ENCODE measurements at places on chromosomes 16 and 17. TPM values are rescaled to one million over a fixed set of nuclear protein-coding genes. Genes with fewer than 3 reads are reported as not detected.

Gene YBX2
- 20.1 TPM for polyA plus RNA-seq

Gene UBE2Z
- polyA plus RNA-seq: 56.5 TPM

Gene AOC3
- polyA plus RNA-seq: 5.4 TPM

Gene NARF
- polyA plus RNA-seq: 65.8 TPM

Gene CHCT1
- not detected for polyA plus RNA-seq

Gene MAP2K6
- polyA plus RNA-seq: 22.7 TPM

Gene KRTAP17-1
- polyA plus RNA-seq: not detected

Gene IRF8
- 19.2 TPM for polyA plus RNA-seq

Gene ELMO3
- polyA plus RNA-seq: 35.1 TPM

Gene MYH2
- not detected for polyA plus RNA-seq

Gene MYO15A
- 0.73 TPM for polyA plus RNA-seq

Gene TP53TG3C
- not detected for polyA plus RNA-seq

Gene SOX15
- polyA plus RNA-seq: 1.2 TPM

Gene AANAT
- polyA plus RNA-seq: 0.12 TPM

Gene LRRC37A
- 1.7 TPM for polyA plus RNA-seq

Gene IKZF3
- 0.60 TPM for polyA plus RNA-seq

Gene RBFOX1
- under 0.01 TPM for polyA plus RNA-seq

Gene ZMYND15
- not detected for polyA plus RNA-seq

Gene ADGRG3
- polyA plus RNA-seq: 2.4 TPM

Gene GDPD1
- 1.9 TPM for polyA plus RNA-seq

Gene SULT1A3
- polyA plus RNA-seq: 20.1 TPM

Gene METTL9
- polyA plus RNA-seq: 56.0 TPM

Gene SLC16A11
- polyA plus RNA-seq: not detected

Gene ABI3
- 7.8 TPM for polyA plus RNA-seq

Gene TNK1
- polyA plus RNA-seq: 10.4 TPM

Gene EVPLL
- 0.28 TPM for polyA plus RNA-seq

Gene ODF4
- polyA plus RNA-seq: not detected

Gene TMEM106A
- 3.5 TPM for polyA plus RNA-seq

Gene SLC16A6
- 0.67 TPM for polyA plus RNA-seq

Gene PRSS36
- polyA plus RNA-seq: 10.2 TPM

Gene BICDL2
- 74.9 TPM for polyA plus RNA-seq

Gene ADAM11
- polyA plus RNA-seq: not detected

Gene PPP1R9B
- 38.7 TPM for polyA plus RNA-seq

Gene HEATR9
- not detected for polyA plus RNA-seq

Gene KDM8
- 5.1 TPM for polyA plus RNA-seq

Gene CCL2
- polyA plus RNA-seq: 37.6 TPM

Gene RHBDL3
- polyA plus RNA-seq: 0.23 TPM

Gene KRT24
- polyA plus RNA-seq: 0.82 TPM

Gene SLC26A11
- 9.3 TPM for polyA plus RNA-seq

Gene ARHGAP23
- 9.8 TPM for polyA plus RNA-seq

Gene CYB5B
- polyA plus RNA-seq: 196 TPM

Gene SULT1A4
- 115 TPM for polyA plus RNA-seq

Gene BCL6B
- polyA plus RNA-seq: 3.3 TPM

All from sigmoid colon (tissue), 7 donors.